ENCODE measurements at places on chromosomes 4 and X.
A peak's percentile ranks its signal among the peaks of the same experiment; 100 is the strongest.

DNA sequence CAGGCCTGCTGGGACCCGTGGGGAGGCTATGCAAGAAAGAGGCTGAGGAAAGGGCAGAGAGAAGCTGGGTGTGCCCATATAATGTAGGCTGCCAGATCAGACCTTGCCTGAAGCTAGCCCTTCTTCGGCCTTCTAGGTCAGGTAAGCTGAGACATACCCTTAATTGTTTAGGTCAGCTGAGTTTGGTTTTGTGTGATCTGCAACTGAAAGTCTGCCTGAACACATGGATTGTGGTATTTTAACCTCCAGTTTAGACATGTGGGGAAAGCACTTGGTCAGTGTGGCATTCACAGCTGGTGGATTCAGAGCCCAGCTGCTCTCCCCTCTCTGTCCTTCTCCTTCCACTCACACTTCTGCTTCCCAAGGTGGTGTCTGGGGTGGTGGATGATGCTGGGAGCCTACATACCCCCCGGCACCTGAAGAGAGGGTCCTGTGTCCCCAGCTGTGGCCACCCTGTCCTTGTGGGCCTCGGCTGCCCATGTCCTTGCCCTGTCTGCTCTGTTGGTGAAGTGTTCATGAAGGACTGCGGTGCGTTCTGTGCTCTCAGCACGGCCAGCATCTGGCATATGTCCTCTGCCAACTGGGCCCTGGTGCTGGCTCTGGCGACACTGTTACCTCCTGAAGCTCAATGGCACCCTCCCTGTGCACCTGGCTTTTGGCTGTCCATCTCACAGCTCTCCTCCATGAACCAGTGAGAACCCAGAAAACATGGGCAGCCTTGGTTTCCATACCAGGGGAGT lies 82.1 kb downstream of the NAT8L start:
- no peak for DNase-seq

GRCh38 chr4:31768756-31769155 lies 1048.6 kb downstream of the PCDH7 start:
- no peak for DNase-seq

DNA sequence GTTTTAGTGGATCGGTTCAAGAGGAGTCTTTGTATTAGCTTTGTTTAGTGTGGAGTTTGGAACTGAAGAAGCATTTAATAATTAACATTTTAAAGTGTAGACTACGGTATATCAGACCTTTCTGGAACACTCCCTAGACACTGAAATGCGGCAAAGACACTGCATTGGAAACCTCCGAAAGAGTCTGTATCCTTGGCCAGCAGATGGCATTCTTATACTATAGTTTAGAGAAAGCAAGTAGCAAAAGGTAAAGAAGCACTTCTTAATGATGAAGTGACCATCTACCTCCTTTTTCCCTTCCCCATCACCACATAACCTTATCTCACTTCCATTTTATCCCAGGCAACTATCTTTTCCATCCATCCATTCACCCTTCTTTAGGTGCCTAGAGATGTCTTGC lies 7.6 kb downstream of the FABP2 start:
- no peak for DNase-seq

- DNase-seq, result no peak
Measured at GRCh38 chrX:111008126-111008525, 87.9 kb upstream of the PAK3 start.

DNA sequence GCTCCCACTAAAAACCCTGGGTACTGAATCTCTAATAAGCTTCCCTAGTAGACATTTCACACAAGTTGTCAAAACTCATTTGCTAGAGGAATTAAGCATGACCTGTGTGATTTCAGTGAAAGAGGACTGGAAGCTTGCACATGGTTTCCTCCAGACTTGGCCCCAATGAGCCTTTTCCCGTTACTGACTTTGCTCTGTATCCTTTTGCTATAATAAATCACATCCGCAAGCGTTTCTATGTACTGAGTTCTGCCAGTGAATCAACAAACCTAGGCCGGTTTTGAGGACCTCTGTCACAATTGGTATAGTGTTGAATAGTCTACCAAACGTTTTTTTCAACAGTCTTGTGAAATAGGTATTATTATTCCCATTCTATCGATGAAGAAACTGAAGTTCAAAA lies 8.2 kb downstream of the ATP11C start:
- no peak for DNase-seq

DNA sequence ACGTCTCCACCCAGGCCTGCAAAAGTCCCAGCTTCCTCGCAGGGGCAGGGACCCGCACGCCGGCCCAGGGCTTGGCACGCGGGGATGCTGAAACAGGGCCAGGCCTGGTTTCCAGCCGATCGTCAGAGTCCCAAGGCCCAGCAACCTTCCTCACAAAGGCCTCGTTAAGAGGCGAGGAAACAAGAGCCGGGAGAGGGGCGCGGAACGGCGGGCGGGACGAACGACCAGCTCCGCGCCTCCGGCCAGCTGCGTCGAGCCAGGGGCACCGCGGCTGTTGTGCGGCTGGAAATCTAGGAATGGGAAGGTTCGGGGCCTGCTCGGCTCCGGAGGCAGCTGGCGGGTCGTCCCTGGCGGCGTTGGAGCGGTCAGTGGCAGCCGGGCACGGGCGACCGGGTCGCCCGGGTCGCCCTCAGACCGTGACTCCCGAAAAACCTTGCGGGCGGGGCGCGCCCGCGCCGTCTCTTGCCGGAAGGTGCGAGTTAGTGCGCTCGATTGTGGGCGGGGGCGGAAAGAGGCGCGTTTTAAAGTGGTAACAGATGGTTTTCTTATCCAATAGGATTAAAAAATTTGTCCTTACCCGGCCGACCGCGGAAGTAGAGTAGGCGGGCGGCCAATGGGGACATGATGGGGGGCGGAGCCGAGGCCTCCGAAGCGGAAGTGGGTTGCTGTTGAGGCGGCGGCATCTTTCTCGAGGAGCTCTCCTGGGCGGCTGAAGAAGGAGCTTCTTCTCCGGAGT lies at the start of gene RNF4:
Gene RNF4 (plus strand): TSS at position 651 of the 736 bp plus-strand sequence. CDS start 21,388 bp downstream, outside the sequence.
- DNase-seq, result peak; percentile 81

DNA sequence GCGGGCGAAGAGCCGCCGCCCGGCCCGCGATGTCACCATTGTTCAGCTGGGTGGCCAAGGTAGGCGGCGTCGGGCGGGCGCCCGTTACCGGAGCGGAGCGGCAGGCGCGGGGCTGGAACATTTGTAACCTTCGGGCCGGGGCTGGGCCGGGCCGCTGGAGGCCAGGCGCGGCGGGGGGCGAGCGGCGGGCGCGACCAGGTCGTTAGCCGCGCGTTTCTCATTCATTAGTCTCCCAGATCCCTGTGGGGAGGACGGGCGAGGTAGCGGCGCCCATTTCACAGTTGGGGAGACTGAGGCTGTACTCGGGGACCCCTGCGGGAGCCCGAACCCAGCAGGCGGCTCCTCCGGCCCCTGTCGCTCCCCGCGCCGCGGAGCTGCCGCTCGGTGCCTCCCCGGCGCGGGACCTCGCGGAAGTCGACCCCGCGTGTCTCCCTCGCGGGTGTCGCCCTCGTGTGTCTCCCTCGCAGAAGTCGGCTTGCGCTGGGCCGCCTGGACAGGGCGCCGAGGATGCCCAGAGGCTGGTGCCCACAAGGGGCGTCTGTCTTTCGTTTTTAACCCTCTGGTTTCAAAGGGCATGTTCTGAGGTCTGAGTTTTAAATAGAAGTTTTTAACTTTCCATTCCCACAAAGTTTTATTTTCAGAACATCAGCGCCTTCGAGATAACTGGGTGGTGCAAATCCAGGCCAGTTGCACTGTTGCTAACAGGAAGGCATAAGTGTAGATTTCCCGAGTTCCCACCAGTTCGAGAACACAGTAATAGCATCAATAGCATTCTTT lies 17.5 kb downstream of the PTTG2 start:
- DNase-seq, result peak; percentile 4

DNA sequence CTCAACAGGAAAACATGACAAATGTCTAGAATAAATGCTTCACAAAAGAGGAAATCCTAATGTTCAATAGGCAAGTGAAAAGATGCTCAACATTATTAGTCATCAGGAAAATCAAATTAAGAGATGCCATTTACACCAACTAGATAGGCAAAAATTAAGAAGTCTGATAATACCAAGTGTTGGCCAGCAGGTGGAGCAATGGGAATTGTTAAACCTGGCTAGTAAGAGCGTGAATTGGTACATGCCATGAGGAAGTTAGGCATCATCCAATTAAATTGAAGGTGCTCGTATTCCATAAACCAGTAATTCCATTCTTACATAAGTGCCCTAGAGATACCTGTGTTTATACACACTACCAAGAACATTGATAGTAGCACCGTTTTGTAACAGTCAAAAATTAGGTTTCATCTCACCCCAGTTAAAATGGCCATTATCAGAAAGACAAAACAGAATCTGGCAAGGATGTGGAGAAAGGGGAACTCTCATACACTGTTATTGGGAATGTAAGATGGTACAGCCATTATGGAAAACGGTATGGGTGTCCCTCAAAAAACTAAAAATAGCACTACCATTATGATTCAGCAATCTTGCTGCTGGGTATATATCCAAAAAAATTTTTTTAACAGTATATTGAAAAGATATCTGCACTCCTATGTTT lies 14.0 kb upstream of the ZCCHC18 start:
- no peak for DNase-seq

DNA sequence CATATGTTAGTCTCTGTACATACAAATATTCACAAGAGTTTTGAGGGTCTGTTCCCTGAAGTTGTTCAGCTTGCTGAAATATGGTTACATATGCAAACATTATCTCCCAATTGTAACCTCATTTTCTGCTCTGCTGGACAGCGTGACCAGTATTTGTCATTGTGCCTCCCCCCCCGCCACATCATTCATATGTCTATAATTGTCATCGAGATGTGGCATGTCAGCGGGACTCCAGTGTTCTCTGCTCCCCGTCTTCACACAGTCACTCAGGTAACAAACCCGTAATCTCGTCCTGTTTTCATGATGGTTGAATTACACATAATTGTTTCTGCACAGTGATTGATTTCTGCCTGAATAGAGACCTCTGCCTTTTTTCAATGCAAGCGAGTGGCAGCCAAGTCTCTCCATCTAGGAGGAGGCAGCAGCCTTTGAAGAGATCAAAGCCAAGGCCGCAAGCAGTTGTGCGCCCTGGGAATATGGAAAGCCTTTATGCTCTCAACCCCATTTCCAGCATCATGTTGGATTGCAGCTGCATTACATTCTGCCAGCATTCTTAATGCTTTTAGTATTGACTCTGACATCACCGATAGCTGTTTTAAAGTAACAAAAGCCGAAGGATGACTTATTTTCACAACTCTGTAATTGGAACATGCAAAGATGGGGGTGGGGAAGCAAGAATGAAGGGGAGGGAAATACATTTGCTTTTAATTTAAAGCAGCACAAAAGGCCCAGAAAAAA lies 27.4 kb downstream of the LEF1 start:
- DNase-seq, result no peak

GRCh38 chr4:153647975-153648374 lies 36.1 kb upstream of the TLR2 start:
- DNase-seq, result no peak

DNA sequence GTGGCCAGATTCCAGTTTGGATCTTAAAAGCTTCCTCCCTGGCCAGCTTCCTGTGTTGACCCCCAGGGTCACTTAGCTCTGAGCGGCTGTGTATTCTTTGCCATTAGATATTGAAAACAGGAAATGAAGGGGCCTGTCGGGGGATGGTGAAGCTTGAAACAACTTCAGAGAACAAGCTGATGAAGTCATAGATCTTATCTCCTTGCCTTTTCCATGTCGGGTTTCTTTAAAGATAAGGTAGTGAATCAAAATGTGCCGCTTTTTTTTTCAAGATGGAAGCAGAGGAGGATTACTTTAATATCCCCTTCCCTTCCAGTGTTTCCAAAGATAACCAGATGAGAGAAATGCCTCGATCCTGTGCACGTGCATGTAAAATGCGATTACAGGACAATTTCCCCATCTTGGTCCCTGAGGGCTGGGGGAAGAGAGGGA lies 508.5 kb downstream of the MID1IP1 start:
- no peak for DNase-seq

DNA sequence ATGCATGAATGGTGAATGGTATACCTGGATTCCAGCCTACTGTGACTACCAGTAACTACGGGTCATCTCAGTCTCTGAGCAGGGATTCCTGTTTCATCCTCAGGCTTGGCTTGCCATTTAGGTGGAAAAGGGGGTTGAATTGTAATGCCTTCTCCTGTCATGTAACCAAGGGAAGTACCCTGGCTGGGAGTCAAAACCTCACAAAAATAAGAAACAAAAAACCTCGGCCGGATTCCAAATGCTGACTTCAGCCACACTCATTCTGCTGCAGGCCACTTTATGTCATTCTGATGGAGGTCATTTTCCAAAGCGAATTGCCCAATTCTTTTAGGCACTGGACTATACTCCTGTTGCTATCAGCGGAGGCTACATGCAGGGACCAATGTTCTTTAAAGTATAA lies 324.7 kb downstream of the LDB2 start:
- no peak for DNase-seq

GRCh38 chr4:86586160-86586572 lies 7.9 kb upstream of the PTPN13 start:
- DNase-seq, result no peak

GRCh38 chr4:2306773-2307410 lies 45.0 kb upstream of the MXD4 start:
- no peak for DNase-seq

GRCh38 chrX:10254739-10255138 lies 98.0 kb downstream of the CLCN4 start:
- no peak for DNase-seq

DNA sequence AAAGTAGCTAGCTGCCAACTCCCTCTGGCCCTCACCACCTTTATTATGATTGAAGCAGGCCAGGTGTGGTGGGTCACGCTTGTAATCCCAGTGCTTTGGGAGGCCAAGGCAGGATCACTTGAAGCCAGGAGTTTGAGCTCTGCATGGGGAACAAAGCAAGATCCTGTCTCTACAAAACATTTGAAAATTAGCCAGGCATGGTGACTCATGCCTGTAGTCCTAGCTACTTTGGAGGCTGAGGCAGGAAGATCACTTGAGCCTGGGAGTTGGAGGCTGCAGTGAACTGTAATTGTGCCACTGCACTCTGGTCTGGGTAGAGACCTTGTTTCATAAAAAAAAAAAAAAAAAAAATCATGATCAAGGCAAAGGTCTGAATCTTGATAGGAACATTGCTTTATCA lies 467.0 kb upstream of the DIPK2B start:
- DNase-seq, result no peak

DNA sequence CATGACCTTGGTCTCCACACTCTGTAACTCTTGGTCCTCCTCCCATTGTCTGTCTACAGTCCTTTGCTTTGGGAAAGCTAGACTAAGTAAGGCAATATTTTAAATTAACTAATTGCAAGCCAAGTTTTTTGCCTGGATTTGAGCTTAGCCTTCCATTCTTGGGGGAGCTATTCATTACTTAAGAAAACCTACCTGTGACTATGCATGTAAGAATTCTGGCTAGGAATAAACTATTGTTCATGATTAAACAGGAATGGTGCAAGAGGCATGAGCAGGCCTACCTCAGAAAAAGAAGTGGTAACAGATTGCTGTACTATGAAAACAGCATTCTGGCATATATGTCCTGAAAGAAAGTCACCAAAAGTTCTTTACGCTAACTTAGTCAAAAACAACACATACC lies 309.4 kb downstream of the MAPK10 start:
- DNase-seq, result no peak

DNA sequence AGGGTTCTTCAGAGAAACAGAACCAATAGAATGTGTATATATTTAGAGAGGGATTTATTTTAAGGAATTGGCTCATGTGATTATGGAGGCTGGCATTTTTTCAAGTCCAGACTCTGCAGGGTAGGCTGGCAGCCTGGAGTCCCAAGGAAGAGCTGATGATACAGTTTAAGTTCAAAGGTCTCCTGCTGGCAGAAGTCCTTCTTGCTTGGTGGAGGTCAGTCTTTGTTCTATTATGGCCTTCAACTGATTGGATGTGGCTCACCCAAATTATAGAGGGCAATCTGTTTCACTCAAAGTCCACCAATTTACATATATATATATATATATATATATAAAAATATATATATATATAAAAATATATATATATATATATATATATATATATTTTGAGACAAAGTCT lies 52.1 kb upstream of the HSD17B10 start:
- DNase-seq, result no peak

GRCh38 chrX:1909419-1910206 lies 294.8 kb downstream of the ASMT start:
- no peak for DNase-seq
